Inflammatory macrophage treated with lipopolysaccharide for 4 hours (primary cell): ENCODE measurements at places on chromosomes 6 and 20.

DNA sequence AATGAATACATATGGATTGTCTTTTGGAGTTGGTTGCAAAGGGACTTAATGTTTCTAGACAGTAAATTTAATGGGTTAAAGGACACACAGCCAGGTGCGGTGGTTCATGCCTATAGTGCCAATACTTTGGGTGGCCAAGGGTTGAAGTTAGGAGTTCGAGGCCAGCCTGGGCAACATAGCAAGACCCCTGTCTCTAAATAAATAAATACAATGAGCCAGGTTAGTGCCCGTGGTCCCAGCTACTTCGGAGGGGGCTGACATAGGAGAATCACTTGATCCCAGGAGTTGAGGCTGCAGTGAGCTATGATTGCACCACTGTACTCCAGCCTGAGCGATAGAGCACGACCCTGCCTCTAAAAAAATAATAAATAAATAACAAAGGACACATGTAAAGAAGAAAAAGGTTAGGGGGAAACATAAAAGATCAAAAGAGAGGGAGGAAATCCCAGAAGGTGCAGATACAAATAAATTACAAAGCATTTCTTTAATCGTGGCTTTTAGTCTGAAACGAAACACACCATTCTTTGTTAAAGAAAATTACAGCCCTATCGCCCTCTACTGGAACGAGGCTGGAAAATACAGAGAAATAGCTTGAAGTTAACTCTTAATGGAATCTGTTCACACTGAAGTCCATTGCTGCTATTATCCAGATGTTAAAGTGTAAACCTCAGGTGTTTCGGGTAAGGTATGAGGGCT is 42.6 kb upstream of the SCML4 start:
- peak; percentile 15 for DNase-seq

DNA sequence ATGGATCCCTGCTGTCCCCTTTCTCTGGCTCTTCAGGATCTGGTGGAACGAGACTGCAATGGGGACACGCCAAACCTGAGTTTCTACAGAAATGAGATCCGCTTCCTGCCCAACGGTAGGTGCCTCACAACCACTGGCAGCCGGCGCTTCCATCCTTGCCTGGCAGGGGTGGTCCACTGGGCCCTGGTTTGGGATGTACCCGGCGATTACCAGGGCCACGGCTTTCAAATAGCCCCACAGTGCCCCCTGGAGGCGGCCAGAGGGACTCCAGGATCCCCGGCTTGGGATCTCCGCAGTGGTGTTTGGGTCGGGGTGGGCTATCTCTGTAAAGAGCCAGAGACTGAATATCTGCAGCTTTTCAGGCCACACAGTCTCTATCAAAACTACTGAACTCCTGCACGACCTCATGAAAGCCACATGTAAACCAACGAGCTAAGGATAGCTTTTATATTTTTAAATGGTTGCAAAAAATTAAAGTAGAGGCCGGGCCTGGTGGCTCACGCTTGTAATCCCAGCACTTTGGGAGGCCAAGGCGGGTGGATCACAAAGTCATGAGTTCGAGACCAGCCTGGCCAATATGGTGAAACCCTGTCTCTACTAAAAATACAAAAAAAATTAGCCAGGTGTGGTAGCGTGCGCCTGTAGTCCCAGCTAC is 3.7 kb downstream of the OGFR start:
- DNase-seq, result peak; percentile 54

- no peak for DNase-seq
These were observed 1.5 kb upstream of the CPNE5 start for GRCh38 chr6:36840432-36841403.

GRCh38 chr6:47424436-47424836 is 53.2 kb upstream of the CD2AP start:
- DNase-seq, result no peak

- peak; percentile 51 for DNase-seq
These were observed 2.7 kb downstream of the TMEM74B start for GRCh38 chr20:1182106-1182505.

GRCh38 chr6:39686976-39687375 is 38.2 kb downstream of the KIF6 start:
- DNase-seq, result no peak

DNA sequence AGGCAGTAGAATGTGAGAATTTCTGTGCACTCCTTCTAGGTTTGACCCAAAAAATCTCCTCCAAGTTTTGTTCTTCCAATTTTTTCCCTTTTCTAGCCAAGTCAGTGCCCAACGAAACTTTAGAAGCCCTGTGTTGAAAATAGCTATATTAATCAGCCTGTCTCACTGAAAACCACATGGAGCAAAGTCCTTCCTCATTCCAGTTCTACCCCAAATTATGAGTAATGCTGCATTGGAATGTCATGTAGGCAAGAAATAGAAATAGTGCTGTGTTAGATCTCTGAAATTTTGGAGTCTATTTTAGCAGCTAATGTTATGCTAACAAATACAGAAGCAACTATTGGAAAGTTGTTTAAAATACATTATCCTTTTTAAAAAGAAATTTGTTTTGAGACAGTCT is 725.5 kb downstream of the TBC1D32 start:
- no peak for DNase-seq

DNA sequence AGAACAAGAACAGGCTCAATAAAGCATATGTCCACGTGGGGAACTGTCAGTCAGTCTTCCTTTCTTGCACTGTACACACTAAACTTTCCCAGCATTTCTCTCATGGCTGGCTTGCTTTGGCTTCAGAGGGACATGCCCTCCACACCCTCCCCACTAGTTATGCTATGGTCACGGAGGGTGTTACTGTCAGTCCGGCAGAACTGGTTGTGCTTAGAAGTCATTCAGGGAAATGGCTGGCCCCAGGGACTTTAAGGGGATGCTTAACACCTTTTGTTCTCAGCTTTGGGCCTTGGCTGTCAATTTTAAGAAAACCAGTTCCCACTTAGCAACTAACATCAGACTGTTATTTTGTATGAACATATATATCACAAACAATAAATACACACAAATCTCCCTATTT is 55.1 kb downstream of the ELOVL5 start:
- DNase-seq, result no peak

- DNase-seq, result no peak
These were observed 2.4 kb downstream of the MYBL2 start for GRCh38 chr20:43669332-43669731.

GRCh38 chr6:135901774-135902524 is 50.4 kb downstream of the PDE7B start:
- peak; percentile 37 for DNase-seq

GRCh38 chr6:68636666-68637065 is 1.6 kb downstream of the ADGRB3 start:
- no peak for DNase-seq

DNA sequence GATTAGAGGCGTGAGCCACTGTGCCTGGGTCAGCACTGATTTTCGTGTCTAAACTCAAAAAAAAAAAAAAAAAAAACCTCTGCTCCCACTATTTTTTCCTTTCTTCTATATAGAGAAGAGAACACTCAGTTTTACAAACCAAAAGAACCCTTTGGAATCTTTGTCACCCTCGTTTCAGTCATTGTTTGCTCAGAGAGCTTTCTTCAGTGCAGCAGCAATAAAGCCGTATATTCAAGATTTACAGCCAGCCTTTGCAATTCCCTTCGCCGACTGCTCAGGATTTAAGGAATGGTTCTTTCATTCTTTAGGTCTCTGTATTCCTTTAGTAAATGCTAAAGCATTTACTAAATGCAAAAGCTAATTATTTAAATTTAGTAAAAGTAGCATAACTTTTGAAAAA is 20.1 kb downstream of the RIOK1 start:
- DNase-seq, result no peak

DNA sequence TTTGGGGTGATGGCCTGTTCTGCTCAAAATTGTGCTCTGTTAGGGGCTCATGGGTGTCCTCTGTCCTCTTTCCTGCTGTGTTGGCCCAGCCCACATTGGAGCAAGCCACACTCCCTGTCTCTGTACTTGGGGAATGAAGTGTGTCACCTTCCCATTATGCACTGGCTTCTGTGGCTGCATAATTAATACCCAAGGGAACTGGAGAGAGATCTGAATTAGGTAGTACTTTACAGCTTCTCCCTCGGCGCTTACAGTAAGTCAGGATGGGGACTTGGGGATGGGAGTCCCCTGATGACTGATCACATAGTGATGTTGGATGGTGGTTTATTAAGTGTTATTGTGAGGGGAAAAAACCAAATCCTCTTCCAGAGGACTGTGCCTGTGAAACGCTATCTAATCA is 116.6 kb downstream of the FOXO3 start:
- no peak for DNase-seq

- DNase-seq, result no peak
These were observed 517.5 kb downstream of the PREX1 start for GRCh38 chr20:48310305-48310704.

DNA sequence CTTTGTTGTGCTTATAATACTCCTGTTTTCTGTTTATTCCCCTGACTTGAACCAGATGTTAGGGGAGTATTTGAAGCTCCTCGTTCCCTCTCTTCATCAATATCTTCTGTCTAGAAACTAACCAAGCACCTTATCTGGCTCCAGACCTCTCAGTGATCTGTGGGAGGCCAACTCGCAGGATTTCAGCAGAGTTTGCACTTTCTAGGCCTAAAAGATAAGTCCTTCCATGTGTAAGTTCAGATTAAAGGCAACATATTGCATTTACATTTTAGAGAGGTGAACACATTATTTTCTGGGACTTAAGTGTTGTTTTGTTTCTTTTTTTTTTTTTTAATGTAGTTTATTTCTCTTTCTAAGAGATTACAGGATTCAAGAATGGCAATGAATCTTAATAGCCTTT is 139.4 kb upstream of the AKAP12 start:
- no peak for DNase-seq

GRCh38 chr6:7546896-7547295 is 5.4 kb downstream of the DSP start:
- no peak for DNase-seq

GRCh38 chr20:22842793-22843192 is 192.3 kb upstream of the SSTR4 start:
- no peak for DNase-seq

DNA sequence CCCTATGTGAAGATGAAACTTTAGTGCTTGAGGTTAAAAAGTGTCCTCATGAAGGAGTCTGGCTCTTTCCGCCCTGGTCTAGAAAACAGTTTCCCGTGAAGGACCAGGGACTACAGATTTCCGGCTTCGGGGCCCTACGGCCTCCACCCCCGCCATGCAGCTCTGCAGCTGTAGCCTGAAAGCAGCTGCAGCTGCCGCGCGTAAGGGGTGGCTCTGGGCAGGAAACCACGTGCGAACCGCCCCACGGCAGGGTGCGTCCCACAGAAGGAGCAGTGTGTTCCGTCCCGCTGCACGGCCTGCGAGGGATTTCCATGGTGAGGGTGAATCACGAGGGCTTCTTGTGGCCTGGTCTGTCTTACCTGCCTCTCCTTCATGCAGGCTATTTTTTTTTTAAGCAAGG is 117.0 kb downstream of the ERMARD start:
- no peak for DNase-seq
